ENCODE measurements at places on chromosomes 12 and 14.

DNA sequence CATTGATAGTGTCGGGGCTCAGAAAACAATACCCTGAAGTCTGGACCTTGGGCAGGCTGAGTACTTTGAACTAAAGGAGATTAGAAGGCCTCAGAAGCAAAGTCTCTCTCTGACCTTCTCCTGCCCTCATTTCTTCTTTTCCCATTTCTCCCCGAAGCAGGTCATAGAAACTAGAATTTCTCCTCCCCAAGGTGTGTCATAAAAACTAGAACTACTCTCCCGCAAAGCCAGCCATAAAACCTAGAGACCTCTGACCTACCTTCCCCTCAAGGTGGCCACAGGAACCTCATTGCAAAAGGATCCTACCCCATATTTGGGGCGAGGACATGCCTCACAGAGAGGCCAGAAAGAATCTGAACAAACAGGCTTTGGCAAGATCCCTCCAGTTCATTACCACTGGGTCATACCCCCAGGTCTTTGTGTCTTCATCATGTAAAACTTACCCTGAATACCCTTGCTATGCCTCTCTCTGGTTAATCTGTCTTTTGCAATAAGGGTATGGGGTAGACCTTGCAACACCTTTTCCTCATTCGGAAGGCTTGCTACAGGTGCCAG lies 64.7 kb upstream of the ZFP36L1 start:
- no peak for DNase-seq

DNA sequence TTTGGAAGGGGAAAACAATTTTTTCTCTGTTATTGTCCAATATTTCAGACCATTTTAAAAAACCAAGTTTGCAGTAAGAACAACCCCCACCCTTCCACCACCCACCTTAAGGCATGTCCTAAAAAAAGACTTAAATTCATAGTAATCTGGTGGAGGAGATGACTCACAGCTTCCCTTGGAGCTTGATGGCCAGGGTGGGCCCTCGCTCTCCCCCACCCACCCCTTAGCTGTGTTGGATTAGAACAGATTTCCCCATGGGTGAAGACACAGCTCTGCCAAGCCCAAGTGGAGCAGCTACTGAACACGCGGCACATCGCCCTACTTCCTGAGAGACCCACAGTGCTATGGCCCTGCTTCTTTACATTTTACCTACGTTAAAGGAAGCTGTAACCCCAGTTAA lies 140.3 kb downstream of the GCH1 start:
- DNase-seq, result no peak

GRCh38 chr12:14164266-14164665 lies 182.9 kb upstream of the GRIN2B start:
- no peak for DNase-seq

GRCh38 chr12:57477710-57478681 lies 1.7 kb downstream of the ARHGAP9 start:
- DNase-seq, result no peak

DNA sequence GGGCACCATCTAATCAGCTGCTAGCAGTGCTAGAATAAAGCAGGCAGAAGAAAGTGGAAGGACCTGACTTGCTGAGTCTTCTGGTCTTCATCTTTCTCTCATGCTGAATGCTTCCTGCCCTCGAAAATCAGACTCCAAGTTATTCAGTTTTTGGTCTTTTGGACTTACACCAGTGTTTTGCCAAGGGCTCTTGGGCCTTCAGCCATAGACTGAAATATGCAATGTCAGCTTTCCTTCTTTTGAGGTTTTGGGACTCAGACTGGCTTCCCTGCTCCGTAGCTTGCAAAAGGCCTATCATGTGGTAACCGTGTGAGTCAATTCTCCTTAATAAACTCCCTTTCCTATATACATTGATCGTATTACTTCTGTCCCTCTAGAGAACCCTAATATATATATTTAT lies 159.3 kb downstream of the SLCO1B3 start:
- no peak for DNase-seq

DNA sequence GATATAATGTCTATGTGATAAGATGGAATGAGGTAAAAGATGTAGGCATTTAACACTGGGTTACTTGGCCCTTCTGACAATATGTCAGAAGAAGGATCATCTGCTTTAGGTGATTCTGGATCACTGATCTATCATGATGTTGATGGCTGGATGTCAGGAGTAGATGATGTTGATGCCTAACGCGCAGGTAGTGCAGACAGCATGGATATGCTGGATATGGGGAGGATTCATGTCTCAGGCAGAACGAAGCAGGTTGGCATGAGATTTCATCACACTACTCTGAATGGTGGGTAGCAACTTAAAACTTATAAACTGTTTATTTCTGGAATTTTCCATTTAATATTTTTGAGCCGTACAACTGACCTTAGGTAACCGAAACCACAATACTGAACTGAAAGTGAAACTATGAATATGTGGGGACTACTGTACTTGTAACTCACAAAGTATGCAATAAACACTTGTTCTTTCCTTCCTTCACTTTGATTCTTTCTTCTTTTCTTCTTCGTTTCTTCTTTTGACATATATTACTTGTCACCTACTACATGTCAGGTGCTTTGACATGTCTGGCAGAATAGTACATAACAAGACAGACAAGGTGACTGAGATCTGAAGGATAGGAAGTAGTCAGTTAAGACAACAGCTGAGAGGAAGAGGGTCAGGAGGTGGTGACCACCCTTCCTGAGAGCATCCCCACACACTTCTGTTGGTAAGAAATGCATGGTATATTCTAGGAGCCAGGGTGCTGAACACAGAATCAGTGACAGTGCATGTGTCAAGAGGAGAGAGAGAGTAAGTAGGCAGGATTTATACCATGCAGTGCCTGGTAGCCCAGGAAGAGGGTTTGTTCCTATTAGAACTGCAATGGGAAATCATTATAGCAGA lies 238.8 kb downstream of the PPFIA2 start:
- DNase-seq, result no peak

DNA sequence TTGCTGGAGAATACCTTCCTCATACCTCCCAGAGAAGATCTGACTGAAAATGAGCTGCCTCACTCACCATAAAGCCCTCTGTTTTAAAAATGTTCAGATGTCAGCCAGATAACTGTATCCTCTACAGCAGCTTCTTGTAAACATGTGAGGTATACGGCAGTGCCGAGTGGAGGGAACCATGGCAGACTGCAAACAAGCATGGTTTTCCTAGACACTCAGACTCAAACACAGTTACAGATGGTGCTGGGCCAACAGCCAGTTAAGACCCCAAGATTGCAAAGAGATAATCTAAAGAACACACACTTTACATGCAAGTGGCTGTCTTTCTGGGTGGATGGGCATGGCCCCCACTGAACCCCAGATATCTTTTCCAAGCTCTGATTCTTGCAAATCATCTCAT lies 16.6 kb upstream of the CCDC177 start:
- no peak for DNase-seq

DNA sequence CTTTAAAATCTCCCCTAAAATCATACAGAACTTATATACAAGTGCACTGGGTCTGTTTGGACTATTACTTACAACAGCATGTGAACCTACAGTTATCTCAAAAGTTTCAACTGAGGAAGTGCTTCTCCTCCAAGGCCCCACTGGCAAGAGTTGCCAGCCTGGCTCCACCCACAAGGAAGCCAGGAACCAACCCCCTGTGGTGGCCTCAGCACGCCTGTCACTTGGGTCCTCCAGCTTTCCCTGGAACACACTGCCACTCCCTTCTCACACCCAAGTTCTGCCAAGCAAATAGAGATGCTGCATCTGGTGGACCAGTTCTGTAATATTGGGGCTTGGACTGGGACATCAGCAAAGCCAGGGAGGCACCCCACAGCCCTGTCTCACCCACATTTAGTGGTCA lies 115.4 kb downstream of the GCH1 start:
- no peak for DNase-seq

DNA sequence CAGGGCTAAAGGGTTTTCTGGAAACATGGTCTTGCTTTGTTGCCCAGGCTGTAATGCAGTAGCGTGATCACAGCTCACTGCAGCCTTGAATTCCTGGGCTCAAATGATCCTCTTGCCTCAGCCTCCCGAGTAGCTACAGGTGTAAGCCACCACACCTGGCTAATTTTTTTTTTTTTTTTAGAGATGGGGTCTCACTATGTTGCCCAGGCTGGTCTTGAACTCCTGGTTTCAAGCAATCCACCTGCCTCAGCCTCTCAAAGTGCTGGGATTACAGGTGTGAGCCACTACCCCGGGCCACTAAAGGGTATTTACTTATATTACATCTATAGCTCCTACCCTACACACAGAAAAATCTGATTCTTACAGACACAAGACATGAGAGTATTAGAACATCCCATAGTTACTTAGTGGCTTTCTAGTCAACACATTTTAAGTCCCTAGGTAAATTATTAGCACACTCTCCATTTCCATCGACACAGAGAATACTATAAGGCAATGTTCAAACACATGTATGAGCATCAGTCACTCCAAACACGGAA lies 6.2 kb upstream of the DCAF11 start:
- DNase-seq, result no peak

GRCh38 chr12:109099431-109100020 lies 2.1 kb downstream of the UNG start:
- DNase-seq, result no peak

GRCh38 chr14:45145214-45145613 lies 9.5 kb downstream of the FANCM start:
- no peak for DNase-seq

GRCh38 chr14:63275611-63276010 lies 43.1 kb downstream of the GPHB5 start:
- no peak for DNase-seq

GRCh38 chr12:24913953-24914352 lies 34.9 kb downstream of the BCAT1 start:
- no peak for DNase-seq

GRCh38 chr14:50560931-50561285 lies 963 bp downstream of the ATL1 start:
- DNase-seq, result no peak

GRCh38 chr12:67354966-67355365 lies 85.8 kb downstream of the CAND1 start:
- DNase-seq, result no peak

DNA sequence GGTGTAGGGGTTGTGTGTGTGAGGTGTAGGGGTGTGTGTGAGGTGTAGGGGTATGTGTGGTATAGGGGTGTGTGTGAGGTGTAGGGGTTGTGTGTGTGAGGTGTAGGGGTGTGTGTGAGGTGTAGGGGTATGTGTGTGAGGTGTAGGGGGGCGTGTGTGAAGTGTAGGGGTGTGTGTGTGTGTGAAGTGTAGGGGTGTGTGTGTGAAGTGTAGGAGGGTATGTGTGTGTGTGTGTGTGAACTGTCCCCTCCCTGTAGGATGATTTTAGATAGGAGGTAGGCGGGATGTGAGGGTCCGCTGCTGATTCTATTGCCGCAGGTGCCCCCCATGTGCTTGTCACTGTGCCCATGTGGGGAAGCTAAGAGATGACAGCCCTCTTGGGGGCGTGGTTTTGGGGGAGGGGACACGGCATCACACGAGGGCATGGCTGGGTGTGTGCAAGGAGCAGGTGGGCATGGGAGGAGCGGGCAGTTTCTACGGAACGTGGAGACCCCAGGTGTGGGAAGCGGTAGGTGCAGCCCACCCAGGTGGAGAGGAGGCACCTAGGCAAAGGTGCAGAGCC lies 88.5 kb downstream of the DDX51 start:
- DNase-seq, result no peak

- no peak for DNase-seq
Measured at GRCh38 chr14:76133103-76133502, 18.6 kb upstream of the GPATCH2L start.

- DNase-seq, result no peak
Measured at GRCh38 chr14:98694541-98694940, 577.5 kb downstream of the BCL11B start.

DNA sequence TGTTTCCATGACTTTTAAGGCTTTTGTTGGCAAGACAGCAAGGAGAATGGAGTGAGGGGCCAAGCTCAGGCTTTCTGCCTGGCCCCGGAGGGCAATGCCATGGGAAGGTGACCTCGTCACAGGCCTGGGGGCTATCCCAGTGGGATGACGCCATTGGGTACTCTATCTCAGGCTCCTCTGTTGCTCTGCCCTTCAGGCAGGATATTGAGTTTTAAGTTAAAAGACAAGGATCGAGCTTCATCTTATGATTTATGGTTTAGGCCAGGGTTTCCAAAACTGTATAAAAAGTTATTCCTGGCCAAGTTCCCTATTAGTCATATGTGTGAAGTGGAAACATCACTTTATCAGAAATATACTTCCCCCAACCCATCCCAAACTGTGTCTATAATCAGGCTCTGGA lies 127.7 kb downstream of the ZFP36L1 start:
- DNase-seq, result no peak

- DNase-seq, result no peak
Measured at GRCh38 chr12:19158923-19159322, 29.4 kb downstream of the PLEKHA5 start.

GRCh38 chr12:108607981-108608600 lies 10.2 kb upstream of the TMEM119 start:
- no peak for DNase-seq

DNA sequence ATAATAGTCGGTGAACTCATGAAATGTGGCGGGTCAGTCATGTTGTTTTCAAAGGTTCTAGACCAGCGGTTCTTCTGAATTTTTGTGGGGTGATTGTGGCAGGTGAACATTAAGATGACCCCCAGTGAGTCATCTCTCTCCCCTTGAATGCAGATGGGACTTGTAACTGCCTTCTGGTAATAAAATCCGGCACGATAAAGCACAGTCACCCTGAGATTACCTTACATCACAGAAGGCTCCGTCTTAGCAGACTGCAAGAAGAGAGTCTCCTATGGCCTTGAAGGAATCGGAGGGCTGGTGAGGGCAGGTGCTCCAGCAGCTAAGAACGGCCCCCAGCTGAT lies 189.6 kb downstream of the FOXN3 start:
- DNase-seq, result no peak

DNA sequence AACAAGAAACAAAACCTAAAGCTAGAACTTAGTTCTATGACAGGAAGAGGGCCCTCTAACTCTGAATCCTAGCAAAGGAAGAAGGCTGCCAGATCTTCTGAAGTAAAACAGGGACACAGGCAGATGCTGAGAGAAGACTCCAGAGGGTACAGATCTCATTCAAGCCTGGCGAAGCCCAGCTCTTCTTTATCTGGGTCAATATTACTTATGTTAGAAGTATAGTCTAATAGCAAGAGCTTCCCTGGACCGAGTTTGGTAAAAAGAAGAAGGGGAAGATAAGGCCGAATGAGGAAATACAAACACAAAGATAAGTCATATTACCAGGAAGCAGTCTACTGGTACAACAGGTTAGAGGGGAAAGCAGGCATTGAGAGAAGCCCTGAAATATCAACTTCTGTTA lies 79.9 kb upstream of the CCDC91 start:
- no peak for DNase-seq
